ENCODE measurements at places on chromosomes 2 and 18.

DNA sequence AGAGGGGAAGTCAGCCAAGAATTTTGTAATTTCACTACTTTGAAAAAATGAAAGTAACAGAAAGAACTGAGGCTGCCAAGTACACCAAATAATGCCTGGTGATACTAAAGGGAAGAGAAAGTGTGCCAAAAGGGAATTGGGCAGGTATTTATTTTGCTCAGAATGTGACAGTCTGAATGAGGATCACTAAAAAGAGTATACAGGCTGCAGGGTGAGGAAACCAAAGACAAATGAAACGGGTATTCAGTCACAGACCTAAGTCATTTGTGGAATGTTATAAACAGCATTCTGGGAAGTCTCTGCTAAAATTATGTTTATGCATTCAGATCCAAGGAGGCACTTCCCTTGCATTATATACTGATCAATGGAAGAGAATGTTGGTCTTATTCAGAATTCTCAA is 418.6 kb upstream of the SLC39A10 start:
- no peak for DNase-seq

- DNase-seq, result no peak
Observed at GRCh38 chr2:24496959-24497358, 5.9 kb downstream of the NCOA1 start.

GRCh38 chr2:55159037-55159651 is 72.9 kb downstream of the CLHC1 start:
- peak; percentile 76 for DNase-seq

DNA sequence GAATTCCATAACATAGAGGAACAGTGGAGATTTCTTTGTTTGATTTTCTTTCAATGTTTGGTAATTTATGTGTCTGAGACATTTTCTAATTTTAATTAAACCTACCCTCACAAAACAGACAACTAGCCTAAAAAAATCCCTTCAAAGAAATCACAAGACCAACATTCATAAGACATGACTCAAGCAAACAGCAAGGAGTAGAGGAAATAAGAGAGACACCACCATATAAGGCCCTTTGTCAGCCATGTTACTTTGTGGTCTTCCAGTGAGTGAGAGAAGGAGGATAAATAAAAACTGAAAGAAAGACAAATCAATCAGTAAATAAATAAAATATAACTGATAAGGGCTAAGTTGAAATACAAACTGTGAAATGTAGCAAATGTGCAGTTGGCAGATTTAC is 830.8 kb upstream of the SLC39A10 start:
- no peak for DNase-seq

DNA sequence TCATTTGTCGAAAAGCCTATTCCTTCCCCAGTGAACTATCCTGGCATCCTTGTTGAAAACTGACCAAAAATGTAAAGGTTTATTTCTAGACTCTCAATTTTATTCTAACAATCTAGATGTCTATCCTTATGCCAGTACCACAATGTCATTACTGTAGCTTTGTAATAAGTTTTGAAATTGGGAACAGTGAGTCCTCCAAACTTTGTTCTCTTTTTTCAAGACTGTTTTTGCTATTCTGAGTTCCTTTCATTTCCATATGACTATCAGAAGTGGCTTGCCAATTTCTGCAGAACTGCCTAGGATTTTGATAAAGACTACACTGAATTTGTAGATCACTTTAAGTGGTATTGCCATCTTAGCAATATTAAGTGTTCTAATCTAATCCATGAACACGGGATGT is 9.7 kb downstream of the STARD7 start:
- no peak for DNase-seq
